Stimulated activated CD8-positive, alpha-beta memory T cell treated with anti-CD3 and anti-CD28 coated beads, Interleukin-7, amount 100 ng/mL, for 1 hour (primary cell): ENCODE measurements at places on chromosomes 7 and 10.

DNA sequence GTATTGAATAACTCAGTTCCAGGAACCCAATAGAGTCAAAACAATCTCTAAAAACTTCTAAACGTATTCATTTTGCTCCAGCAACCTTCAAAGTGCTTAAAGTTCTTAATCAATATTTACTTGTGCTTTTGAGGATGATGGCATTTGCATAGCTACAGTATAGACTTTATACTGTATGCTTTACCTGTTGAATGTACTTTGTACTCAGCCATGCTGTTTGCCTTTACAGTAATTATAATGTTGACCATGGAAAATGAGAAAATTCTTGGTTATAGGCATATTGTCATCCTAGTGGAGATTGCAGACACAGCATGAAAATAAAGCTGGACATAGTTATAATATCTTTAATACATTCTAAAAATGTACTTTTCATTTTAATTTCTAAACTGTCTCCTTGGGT, 762.7 kb upstream of the PHF14 start:
- no peak for DNase-seq

GRCh38 chr7:157702311-157703023, 365.7 kb downstream of the DNAJB6 start:
- DNase-seq: no peak

DNA sequence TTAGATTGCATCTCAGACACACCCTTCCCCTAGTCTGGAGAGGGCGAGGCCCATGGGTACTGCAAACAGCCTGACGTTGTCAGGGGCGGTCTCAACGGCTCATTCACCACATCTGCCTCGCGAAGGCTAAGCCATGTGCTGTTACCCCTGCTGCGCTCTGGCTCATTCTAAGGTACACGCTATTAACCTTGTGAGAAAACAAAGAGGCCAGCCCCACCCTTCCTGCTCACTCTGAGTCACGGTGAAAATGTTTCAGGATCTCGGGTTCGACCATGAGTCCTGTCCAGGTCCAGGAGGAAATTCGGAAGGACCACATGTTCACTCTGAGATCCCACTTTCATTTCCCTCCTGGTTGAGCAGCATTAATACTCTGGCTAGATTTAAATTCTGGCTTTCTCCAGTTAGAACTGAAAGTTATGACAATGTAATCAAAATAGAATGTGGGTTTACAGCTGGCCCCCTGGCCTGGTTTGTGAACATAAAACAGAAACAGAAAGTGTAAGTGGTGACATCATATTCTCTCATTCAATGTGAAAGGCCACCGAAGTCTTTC, 55.2 kb downstream of the EGFR start:
- no peak for DNase-seq

- DNase-seq: no peak
These were observed 26.6 kb downstream of the SEMA3D start for GRCh38 chr7:85160223-85160622.

DNA sequence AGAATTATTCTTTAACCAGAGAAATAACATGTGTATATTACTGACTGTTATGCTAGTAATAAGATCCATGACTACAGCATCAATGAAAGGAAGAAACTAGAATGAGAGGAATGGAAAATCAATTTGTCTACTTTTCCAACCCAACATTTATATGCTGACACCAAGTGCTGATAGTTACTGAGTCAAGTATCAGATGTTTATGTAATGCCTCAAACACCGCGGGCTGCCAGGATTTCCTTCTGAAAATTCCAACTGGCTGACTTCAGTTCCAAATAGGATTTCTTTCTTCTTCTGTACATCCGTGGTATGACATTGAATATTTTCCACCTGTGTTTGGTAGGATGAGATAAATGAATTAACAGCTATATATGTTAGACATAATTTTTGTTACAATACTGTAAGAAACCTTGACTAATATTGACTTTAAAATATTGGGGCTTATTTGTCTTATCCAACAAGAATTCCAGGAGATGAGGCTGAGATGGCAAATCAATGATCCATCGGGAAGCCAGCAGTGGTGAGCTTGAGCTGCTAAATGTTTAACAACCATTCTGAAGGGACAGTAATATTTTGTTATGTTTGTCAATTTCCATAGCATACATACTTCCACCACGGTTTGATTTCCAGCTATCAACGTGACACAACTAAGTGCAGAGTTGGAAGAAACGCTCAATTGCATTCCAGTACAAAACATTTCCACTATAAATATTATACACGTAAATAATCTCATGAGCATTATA, 435.2 kb upstream of the AUTS2 start:
- DNase-seq: no peak

DNA sequence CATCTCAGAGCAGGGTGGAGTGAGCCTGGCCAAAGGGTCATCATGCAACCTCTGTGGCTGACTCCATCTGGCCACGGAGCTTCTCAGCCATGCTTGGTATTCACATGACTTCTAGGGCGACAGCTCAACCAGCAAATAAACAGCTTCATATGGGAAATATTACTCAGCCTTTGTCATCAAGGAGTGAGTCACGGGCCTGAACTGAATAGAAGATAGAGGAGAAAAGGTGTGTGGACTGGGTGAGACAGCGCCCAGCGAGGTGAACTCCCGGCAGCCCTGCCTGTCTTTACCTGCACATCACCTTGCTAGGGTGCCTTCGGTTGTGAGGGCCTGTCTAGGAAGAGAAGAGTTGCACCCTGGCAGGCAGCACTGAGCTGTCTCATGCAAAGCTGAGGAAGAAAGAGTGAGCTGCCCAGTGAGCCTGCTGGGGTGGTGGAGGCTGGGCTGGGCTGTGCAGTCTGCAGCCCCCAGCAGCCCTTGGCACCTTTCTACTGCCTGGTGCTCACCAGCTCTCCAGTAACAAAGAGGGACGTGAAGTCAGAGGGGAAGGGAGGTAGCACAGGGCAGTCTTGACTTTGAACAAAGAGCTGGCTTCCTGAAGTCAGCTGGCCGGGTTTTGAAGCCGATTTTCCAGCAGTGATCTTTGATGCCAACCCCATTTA, 114.2 kb downstream of the EGFR start:
- DNase-seq: no peak

DNA sequence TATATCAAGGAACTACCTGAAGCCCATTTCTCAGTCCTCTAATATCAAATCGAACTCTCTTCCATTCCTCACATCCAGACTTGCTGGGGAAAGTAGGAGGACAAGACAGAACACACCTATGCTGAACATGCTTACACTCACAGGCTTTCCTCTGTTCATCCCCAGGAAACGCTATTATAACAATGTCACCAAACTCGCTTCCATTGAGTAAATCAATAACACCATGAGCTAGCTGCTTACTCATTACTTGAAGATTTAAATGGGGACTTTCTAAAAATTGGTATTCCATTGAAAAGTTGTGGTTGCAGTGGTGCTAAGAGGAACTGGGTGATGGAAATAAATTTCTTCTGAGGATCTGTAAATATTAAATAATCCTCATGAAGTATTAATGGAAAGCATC, 88.8 kb downstream of the SLC25A13 start:
- DNase-seq: no peak

GRCh38 chr10:54961040-54961439, 160.0 kb upstream of the PCDH15 start:
- no peak for DNase-seq

DNA sequence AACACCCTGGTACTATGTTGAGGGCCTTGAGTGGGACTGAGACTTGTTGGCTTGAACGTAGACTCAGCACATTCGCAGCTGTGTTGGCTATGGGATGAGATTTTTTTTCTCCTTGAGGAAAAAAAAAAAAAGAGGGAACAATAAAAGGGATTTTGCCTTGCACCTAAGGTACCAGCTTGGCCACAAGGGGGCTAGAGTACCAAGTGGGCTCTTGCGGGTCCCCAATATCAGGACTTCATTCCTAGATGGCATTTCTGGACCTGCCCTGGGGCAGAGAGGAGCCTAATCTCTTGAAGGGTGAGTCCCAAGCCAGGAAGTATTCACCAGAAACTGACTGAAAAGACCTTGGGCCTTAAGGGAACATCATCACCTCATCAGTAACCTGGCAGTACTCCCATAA, 1083.6 kb upstream of the PHF14 start:
- no peak for DNase-seq

GRCh38 chr10:52221923-52222322, 92.2 kb upstream of the DKK1 start:
- no peak for DNase-seq

DNA sequence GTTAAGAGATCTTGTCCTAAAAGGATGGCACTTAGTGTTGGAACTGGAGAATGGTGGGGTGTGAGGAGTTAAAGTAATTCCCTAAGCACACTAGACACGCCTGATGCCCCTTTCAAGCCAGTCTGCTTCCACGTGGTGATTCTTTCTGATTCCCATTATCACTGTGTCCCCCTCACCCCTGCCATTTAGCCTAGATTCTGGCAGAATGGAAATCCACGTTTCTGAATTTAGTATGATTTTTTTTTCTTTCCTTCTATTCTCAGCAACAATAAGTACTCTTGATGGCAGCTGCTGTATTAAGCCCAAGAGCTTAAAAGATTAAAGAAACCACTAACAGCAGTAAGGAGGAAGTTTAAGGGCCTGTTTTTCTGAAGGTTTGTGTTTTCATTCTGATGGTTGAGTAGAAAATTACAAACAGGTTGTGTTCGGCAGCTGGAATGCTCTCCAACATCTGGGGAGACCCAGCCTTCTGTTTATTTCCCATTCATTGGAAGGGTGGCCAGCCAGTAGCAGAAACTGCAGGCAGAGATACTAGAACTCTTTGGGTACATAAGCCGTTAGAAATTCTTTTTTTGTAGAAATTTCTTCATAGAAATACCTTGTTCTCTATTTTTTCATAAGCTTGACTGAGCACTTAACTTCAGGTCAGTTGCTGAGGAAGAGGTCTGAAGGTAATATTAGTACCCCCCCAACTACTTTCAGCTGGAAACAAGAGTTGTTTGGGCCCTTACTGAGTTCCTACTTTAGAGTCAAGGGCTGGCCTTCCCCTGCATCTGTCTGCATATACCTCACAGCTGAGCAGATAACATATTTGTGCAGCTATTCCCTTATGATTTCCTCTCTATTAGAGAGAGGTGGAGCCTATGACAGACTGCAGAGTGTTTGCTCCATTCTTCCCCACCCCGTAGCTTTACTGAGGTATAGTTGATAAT, 355.1 kb downstream of the AUTS2 start:
- DNase-seq: no peak

DNA sequence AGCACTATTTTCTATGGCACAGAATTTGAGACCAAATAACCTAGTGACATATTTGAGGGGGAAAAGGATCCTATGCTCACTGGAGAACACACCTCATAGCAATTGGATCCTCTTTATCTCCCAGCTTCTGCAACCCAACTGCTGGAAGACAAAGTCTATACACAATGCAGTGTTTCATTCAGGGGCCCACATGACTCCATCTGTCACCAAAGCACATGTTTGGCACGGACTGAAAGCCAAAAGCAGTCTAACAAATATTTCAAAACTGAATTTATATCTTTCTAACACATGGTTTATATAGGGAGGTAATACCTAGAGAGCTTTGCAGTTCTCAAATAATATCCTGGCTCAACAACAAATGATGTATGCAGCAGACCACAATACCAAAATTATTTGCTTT, 39.2 kb downstream of the ADAM12 start:
- no peak for DNase-seq
